ENCODE measurements at places on chromosomes 1 and 21.

DNA sequence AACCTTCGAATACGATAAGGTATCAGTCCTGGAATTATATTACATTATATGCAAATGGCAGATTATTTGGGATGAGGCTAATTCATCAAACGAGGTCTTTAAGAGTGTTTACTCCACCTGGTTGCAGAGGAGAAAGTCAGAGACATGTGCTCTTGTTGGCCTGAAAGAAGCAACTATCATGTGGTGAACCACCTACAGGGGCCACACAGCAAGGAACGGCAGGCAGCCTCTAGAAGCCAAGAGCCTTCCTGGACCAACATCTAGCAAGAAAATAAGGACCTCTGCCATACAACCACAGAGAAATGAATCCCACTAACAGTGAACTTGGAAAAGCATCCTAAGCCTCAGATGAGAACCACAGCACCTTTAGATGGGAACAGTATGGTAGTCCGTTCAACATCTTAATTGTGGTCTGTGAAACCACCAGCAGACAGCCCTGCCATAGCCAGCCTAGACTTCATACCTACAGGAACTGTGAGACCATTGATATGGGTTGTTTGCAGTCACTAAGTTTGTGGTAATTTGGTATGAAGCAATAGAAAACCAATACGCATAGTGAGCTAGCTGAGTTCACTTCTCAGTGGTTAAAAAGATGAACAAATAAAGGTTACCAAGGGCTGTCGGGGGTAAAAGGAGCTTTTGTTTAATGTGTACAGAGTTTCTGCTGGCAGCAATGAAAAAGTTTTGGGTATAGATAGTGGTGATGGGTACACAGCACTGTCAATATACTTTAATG lies 345.7 kb upstream of the RUNX1 start:
- peaks cover 12% of the 10 kb centered on the region for H3K4me1 ChIP-seq
- DNase-seq: no peak
- no peak overlapping the region for H3K4me3 ChIP-seq

DNA sequence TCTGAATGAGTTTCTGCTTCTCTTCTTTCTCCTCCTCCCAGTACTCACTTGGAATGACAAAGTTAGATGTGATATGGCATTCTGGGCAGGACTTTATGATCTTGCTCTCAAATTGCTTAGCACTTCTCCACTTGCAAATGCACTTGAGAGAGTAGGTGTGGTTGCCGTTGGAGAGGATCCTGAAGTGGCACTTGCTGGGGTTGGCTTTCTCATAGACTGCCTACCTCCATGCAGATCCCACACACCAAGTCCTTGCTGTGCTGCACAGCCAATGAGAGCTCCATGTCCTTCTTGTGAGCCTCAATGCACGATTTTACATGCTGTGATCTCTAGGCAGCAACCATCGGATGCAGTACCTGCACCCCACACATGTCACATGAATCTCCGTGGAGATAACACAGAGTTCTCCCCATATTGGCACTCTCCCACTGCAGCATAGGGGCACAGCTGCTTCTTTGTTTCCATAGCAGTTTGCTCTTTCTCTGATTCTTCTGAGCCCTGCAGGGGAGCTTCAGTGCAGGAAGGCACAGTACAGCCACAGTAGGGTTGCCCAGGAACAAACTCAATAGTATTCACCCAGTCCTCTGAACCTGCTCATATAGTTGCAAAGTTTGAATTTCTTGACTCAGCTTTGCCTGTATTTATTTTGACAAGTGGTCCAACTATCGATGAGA lies 45.2 kb downstream of the ZNF691 start:
- DNase-seq: no peak
- peaks cover 15% of the 10 kb centered on the region for H3K4me1 ChIP-seq
- H3K36me3 ChIP-seq: no peaks in the 10 kb centered on the region
- H3K27ac ChIP-seq: no peak overlapping the region
- no peak overlapping the region for H3K4me3 ChIP-seq
- peaks cover 17% of the 10 kb centered on the region for H3K27me3 ChIP-seq

DNA sequence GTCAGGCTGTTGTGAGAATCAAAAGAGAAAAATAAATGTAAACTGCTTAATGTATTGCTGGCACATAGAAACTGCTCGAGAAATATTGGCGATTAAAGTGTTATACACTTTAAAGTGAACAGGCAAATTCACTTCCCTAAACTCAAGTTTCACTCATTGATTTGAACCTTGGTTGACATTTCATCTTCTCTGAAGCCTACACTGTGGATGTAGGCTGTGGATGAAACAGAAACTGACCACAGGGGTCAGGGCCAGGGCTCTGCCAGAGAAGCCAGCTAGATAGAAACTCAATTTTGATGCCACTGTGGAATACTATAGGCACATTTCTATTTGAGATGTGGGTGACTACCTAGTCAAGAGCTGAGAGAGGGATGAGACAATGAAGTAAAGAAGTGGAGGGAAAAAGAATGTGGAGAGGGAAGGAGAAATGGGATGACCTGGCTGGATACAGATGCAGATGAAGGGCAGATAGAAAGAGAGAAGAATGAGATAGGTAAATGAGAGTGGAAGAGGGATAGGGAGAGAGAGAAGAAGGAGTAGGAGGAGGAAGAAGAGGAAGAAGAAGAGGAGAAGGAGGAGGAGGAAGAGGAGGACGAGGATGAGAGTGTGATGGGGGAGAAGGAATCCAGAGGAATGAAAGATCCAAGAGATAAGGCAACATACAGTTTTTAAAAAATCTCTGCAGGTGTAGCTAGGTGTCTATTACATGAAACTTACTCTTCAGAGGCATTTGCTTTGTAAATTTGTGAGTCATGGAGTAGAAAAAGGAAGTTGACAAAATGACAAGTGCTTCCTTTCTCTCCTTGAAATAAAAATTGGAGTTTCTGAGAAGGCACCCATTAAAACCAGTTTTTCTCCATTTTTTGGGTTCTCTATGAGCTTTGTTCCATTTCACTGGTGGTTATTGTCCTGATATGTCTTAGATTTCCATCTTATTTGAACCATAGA lies 17.4 kb upstream of the CD1D start:
- H3K27me3 ChIP-seq: peaks cover 23% of the 10 kb centered on the region
- no peaks in the 10 kb centered on the region for H3K36me3 ChIP-seq
- DNase-seq: no peak
- peaks cover 5% of the 10 kb centered on the region for H3K4me1 ChIP-seq
- no peak overlapping the region for H3K27ac ChIP-seq
- H3K4me3 ChIP-seq: no peak overlapping the region

- H3K27me3 ChIP-seq: no peaks in the 10 kb centered on the region
- no peaks in the 10 kb centered on the region for H3K36me3 ChIP-seq
- no peak for DNase-seq
- peaks cover 60% of the 10 kb centered on the region for H3K4me1 ChIP-seq
These were observed 46.5 kb downstream of the KCNJ15 start for GRCh38 chr21:38303300-38303699.
